Activated effector memory CD4-positive, alpha-beta T cell treated with anti-CD3 and anti-CD28 coated beads, Interleukin-2, amount 50 U/mL, for 16 hours (primary cell): ENCODE measurements at places on chromosomes 5 and 9.

- DNase-seq: no peak
These were observed 145.4 kb upstream of the SHB start for GRCh38 chr9:38214432-38214831.

DNA sequence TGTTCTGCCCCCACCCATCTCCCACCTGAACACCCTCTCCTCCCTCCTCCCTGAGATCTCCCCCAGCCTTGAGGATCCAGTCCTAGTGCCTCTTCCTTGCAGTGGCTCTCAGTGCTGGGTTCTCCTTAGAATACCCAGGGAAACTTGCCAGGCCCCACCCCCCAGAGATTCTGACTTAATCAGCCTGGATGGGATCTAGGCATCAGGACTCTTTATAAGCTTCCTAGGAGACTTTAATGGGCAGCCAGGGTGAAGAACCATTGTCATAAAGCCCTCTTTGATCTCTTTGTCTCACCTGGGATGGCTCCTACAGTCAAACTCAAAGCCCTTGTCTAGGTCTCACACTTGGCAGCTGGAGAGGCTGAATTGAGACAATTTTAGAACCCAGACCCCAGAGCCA, 8.6 kb upstream of the GLIS3 start:
- no peak for DNase-seq

GRCh38 chr5:136427426-136427825, 62.1 kb upstream of the TRPC7 start:
- DNase-seq: no peak

GRCh38 chr9:33799928-33800704, 4.8 kb downstream of the PRSS3 start:
- DNase-seq: no peak

DNA sequence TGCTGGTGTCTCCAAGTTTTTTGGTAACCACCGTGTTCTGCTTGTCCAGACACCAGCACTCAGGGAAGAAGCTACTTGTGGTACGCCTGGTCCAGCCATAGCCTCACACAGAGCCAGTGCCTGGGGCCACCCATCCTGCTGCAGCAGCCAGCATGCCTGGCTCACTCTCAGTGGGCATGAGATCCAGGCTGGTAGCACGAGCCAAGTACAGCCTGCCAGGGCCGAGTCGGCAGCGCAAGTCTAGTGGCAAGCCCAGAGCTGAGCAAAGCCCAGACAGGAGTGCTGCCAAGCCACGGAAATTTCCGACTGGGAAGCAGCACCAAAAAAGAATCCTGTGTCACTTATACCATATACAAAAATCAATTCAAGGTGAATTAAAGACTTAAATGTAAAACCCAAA, 36.3 kb upstream of the FBXL17 start:
- no peak for DNase-seq

DNA sequence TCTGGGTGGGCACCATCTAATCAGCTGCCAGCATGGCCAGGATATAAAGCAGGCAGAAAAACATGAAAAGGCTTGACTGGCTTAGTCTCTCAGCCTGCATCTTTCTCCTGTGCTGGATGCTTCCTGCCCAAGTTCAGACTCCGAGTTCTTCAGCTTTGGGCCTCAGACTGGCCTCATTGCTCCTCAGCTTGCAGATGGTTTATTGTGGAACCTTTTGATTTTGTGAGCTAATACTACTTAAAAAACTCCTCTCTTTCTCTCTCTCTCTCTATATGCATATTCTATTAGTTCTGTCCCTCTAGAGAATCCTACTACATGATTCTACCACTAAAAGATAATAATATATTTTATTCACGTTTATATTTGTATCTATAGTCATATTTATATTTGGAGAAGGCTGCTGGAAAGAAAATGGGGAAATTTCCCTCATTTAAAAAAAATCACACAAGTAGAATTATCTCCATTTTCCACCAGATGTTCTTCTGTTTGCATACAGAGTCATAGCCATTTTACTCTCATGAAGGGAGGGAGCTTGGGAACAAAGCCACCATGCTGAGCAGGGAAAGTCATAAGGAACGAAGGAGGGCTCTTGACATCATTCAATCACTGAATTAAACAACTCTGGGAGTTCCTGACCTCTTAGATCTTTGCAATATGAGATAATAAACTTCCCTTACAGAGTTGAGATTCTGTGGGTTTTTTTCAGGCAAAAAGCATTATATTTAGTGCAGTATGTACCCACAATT, 1137.4 kb upstream of the CDH18 start:
- DNase-seq: no peak

DNA sequence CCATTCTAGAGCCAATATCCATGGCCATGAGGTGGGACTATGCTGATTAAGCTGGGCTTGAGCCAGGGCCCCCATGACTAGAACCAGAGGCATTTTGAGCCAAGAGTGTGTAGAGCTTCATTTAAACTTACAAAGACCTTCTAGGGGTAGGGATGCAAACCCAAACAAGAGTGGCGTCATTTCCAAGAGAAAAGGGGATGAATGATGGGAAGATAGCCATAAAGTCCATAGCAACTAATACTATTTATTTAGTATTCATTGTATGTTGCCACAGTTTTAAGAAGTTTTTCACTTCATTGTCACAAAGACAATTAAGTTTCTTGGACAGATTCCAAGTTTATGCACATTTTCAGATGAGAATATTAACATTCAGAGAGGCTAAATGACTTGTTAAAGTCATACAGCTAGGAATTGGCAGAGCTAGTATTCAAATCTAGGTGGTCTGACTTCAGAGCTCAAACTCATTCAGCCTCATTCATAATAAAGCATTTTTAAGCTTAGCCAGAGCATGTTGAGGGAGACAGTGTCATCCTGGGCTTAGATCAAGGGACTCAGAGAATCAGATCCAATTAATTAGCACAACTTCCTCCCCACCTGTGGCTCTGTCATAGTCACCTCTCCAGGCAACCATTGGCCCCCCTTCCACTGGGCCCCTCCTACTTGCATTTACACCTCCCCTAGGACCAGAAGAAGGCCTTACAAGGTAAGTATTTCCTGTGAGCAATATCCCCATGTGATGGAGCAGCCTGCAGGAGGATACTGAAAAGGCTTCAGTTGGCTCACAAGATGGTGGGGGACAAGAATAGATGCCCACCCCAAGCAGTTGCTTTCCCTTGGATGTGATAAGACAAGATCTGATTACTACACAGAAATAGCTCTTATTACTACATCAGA, 95.0 kb upstream of the PCSK1 start:
- no peak for DNase-seq

DNA sequence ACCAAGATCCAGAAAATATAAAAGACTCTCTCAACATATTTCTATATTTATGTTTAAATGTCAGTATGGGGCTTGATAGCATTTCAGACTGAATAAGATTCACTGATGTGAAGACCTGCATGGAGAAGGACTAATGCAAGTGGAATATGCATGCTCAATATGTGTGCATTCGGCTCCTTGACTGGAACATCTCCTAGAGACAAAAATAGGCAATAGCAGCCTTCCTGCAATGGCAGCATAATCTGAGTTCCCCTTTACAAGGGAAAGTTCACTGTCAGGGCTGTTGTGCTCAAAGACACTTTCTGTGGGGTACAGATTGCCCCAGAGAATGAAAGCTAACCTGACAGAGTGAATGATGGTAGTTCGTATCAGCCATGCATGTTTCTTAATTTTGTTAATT, 42.4 kb downstream of the STARD4 start:
- no peak for DNase-seq

DNA sequence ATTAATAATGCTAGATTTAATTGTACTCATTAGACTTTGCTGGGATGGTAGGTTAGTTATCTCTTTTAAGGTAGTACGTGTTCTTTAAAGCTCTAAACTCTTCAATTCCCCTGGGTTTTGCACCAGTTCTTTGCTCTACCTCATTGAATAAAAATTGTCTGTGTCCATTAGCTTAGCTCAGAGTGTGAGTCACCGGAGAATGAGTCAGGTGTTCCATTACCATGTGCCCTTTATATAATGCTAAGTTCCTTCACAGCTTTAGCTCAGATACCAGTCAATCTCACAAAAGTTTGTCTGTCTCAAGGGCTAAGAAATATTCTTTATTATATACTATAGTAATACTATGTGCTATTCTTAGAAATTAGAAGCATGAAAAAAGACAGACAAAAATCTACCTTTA, 339.4 kb downstream of the PRELID2 start:
- no peak for DNase-seq

DNA sequence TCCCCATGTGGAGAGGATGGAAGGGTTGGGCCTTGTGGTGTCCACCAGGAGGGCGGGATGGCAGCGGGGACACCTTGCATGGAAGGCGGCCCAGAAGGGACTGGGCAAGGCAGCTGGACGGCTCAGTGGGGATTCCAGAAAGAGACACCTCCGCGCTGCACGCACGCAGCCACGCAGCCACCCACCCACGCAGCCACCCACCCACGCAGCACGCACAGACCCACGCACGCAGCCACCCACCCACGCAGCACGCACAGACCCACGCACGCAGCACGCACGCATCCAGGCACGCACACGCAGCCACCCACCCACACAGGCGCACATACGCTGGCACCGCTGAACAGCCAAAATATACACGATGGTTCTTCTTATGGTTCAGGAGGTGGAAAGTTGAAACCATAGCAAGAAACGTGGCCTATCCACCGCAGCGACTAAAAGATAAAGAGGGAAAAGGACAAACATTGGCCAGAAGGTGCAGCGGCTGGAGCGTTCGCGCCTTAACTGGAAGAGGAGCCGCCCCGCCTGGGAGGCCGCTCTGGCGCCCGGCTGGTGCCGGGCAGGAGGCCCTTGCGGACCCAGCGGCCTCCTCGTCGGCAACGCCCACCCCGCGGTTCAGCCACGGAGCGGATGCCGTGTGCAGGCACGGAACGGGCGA, 22.2 kb upstream of the EXOC3 start:
- DNase-seq: peak; percentile 61

- no peak for DNase-seq
These were observed 17.9 kb upstream of the ZNF474 start for GRCh38 chr5:122111460-122111859.

DNA sequence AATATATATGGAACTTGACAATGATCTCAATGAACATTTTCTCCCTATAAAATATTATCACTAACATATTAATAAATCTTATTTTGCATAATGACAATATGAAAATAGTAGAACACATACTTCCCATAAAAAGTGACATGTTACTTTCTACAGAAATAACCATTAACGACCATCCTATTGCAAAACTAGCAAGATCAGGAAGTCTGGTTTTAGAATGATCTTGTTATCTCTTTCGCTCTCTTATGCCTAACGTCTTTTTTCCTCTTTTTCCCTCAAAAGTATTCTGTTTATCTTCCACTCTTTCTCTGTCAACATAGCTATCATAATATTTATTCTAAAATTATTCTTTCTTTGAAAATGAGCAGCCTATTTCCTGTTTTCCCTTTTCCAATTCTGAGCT, 21.6 kb upstream of the C5orf46 start:
- no peak for DNase-seq

GRCh38 chr9:130860458-130861316, 25.6 kb downstream of the ABL1 start:
- no peak for DNase-seq

DNA sequence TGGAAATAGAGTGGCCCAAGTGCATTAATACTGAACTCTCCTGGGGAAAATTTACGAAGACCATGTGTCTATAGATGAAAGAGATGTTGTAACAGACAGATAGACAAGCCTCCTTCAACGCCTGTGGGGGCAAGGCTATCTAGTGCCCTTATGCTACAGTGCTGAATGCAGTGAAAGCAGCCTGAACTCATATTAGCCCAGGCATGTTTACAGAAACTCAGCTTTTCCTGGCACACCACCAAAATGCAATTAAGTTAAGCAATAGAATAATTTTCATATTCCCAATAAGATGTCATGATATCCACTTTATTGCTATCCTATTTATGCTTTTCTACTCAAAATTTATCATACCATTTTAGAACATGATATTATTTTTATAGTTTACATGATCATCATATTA, 277.0 kb downstream of the DIRAS2 start:
- DNase-seq: no peak

DNA sequence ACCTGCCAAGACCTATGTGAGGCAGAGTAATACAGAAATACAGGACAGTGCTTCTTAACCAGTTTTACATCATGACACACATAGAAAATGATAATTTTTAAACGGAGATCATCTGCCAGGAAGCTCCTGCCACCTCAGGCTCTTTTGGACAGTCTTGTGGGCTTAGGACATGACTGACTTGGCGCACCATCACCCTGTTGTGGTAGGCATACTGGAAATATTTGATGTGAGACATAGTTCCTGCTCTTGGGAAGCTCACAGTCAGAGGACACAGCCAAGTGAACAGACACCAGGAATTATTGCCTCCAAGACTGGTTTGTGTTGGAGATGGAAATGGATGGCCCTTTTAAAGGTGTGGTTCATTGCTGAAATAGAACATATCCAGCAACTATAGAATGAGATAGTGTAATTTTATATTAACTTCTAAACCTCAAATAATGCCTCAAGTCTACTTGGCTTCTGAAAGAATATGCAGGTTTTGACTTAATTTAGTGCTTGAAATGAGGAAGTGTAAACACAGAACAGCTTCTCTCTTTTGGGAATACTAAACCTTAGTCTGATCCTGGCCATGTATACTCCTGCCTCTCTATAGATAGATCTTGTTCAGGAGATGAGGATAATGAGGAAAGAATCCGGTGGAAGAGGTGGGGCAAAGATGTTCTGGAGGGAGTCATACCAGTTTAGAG, 19.7 kb downstream of the CPEB4 start:
- DNase-seq: no peak

DNA sequence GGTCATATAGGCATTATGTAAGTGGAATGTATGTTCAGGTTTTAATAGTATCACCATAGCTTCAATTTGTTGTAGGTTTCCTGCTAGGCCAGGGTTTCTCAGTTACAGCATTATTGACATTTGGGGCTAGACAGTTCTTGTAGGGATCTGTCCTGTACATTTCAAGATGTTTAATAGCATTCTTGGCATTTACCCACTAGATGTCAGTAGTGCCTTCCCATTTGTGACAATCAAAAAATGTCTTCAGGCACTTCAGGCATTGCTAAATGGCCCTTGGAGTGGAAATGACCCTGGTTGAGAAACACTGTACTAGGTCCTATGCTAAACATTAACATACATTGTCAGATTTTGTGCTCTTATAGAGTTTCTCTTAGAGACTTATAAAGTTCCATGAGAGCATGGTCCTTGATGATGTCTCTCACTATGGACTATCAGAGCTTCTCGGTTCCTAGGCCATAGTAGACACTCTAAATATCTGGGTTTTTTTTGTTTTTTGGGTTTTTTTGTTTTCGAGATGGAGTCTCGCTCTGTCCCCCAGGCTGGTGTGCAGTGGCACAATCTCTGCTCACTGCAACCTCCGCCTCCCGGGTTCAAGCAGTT, 1.4 kb downstream of the KIF20A start:
- no peak for DNase-seq
